ENCODE measurements at places on chromosomes 2 and 18.

DNA sequence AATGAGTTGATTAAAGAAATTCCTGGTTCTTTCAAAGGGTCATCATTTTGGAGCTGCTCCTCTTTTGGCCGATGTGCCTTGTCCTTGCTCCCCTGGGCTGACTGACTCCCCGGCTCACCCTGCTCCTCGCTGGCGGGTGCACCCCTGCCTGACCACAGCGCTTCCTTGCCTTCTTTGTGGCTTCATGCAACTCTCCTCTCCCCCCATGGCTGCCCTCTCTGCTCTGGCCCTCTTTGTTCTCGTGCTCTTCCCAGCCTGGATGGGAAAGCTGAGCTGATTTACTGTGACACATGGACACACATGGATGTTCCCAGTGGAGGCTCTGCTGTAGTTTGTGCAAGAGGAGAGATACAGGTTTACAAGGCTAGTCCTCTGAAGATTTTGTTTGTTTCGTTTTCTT, 234.6 kb downstream of the HAUS1 start:
- DNase-seq, result no peak

- no peak for DNase-seq
Observed at GRCh38 chr2:71008342-71008741, 13.7 kb upstream of the TEX261 start.

GRCh38 chr2:31475692-31476091, 61.1 kb upstream of the XDH start:
- no peak for DNase-seq

DNA sequence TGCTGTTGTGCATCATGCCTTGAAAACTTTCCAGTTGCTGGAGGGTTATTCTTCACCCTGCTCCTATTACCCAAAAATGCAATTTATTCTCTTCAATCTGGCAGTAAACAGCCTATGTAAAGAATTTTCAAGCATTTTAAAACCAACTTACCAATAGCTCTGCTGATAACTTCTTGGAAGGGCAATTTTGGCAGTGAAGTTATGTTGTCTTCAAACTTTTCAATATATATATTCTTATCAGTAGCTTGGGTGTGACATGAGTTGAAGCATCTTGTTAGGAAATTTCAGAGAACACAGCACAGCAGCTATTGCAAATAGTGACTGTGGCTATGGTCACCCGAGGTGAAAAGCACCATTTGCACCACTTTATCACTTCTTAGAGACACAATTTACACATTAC, 395.5 kb downstream of the STK39 start:
- no peak for DNase-seq

- no peak for DNase-seq
Observed at GRCh38 chr2:83959266-83959665, 499.8 kb downstream of the SUCLG1 start.

GRCh38 chr18:11259469-11260150, 110.2 kb upstream of the PIEZO2 start:
- no peak for DNase-seq

DNA sequence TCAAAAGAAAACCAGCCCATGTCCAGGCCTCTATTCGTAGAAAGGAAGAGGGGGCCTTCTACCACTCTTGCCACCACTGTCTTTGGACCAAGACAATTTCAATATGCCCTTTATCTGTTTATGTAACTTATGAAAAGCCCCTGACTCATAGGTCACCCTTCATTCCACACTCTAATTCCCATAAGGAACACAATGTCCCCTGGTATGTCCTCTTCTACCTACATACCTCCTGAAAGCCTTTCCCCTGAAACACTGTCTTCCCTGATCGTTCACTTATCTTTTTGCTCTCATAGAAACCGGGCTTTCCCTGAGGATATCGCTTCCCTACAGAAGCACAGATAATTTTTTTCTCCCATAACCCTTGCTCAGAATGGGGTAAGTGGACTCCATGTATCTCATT, 13.3 kb downstream of the EIF2AK3 start:
- no peak for DNase-seq

GRCh38 chr18:57430079-57431001, 4.8 kb upstream of the ONECUT2 start:
- no peak for DNase-seq

- DNase-seq, result no peak
Observed at GRCh38 chr2:26640331-26640745, 828 bp downstream of the CIB4 start.

DNA sequence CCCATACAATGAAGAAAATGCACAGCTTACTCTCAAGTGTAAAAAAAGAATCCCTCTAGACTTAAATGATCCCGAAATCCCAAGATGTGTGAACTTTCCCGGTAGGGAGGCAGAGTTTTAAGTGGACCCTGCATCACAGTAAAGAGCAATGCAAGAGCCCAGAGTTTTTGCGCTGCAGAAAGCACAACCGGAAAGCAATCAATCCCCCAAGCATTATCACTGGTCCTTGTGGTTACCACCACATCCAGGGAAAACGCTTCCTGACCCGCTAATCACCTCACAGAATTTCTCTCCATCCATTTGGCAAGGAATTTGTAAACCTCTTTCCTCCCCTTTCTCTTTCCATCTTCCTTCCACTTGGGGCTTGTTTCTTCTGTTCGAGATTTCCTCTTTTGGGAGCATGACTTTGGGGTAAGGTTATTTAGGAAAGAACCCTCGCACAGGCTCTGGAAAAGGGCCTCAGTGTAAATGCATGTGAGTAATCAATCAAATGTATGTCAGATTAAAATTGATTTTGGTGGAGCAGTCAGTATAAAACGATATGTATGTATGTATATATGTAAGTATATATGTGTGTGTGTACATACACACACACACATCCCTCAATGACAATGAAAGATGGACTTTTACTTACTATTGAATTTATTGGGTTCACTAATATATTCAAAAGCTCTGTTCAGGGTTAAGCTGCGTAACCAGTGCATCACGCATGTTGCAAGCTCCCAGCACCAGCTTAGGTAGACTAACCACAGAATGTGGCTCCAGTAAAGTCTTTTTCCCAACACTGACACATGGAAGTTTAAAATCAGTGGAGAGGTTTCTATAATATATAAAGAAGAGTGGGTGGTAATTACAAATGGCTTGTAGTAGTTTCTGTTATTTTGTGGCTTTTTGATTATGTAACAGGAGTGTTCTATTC, 1.6 kb downstream of the PLCL1 start:
- no peak for DNase-seq

- no peak for DNase-seq
Observed at GRCh38 chr2:110958346-110959119, 162.2 kb upstream of the BCL2L11 start.

DNA sequence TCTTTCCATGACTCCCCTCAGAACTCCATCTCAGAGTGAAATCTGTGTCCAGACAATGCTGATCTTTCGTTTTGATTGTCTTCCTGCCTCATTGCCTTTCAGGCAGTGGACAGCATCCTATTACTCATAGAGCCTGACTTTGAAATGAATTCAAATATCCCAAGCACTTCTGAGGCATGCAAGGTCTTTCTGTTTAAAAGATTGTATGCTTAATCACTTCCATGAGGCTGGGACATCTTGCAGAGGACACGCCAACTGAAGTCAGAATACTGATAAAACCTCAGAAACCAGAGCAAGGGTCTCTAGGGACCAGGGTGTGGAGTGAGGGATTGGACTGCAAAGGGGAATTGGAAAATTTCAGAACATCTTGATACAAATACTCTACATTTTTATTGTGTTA, 836.5 kb upstream of the ID2 start:
- DNase-seq, result no peak

- no peak for DNase-seq
Observed at GRCh38 chr2:144366825-144367429, 153.0 kb downstream of the ZEB2 start.

- no peak for DNase-seq
Observed at GRCh38 chr18:40313030-40313642, 1641.9 kb upstream of the PIK3C3 start.

- no peak for DNase-seq
Observed at GRCh38 chr2:10664652-10665051, 25.1 kb downstream of the NOL10 start.

- DNase-seq, result no peak
Observed at GRCh38 chr2:223366566-223366965, 235.6 kb downstream of the SCG2 start.

DNA sequence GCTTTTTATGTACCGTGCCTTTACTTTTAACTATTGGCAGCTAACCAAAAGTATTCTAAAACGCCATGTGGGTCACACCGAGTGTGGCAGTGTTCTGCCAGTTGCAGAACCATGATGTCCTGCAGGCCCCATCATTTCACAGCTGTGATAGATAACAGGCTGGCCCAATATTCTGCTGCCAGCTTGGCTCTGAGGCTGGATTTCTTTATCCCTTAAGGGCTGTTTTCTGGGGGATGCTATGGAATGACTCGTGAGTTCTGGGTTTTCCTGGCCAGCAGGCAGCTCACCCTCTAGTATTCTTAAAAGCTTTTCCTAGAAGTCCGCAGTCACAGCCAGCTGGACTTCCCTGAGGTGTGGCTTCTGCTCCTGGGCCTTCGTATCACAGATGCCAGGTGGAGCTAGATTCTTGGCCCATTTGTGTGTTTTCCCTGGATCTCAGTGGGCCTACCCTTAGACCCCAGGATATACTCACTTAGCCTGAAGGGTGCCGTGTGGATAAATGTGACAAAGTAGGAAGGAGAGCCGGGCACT, 41.0 kb downstream of the FHOD3 start:
- no peak for DNase-seq

- DNase-seq, result no peak
Observed at GRCh38 chr2:78780256-78780655, 245.2 kb upstream of the REG3G start.

DNA sequence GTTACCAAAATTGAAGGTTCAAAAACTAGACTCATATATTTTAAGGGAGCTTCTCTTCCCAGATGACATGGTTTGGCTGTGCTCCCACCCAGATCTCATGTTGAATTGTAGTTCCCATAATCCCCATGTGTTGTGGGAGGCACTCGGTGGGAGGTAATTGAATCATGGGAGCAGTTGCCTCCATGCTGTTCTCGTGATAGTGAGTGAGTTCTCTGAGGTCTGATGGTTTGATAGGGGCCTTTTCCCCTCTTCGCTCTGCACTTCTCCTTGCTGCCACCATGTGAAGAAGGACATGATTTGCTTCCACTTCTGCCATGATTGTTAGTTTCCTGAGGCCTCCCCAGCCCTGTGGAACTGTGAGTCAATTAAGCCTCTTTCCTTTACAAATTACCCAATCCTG, 140.1 kb downstream of the MAIP1 start:
- DNase-seq, result no peak

DNA sequence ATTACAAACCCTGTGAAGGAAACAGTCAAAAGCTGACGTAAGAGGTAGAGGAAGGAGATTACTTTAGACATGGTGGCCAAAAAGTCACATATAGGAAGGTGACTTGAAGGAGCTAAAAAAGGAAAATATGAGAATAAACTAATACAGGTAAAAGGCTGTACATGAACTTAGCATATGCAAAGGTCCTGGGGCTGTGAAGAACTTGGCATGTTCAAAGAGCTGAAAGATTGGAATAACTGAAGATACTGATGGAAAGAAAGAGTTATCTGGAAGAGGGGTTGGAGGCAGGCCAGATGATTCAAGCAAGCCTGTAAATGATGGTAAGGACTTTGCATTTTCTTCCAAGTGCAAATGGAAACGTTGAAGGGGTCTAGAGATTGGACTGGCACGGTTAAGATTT, 13.2 kb downstream of the IL36A start:
- DNase-seq, result no peak

DNA sequence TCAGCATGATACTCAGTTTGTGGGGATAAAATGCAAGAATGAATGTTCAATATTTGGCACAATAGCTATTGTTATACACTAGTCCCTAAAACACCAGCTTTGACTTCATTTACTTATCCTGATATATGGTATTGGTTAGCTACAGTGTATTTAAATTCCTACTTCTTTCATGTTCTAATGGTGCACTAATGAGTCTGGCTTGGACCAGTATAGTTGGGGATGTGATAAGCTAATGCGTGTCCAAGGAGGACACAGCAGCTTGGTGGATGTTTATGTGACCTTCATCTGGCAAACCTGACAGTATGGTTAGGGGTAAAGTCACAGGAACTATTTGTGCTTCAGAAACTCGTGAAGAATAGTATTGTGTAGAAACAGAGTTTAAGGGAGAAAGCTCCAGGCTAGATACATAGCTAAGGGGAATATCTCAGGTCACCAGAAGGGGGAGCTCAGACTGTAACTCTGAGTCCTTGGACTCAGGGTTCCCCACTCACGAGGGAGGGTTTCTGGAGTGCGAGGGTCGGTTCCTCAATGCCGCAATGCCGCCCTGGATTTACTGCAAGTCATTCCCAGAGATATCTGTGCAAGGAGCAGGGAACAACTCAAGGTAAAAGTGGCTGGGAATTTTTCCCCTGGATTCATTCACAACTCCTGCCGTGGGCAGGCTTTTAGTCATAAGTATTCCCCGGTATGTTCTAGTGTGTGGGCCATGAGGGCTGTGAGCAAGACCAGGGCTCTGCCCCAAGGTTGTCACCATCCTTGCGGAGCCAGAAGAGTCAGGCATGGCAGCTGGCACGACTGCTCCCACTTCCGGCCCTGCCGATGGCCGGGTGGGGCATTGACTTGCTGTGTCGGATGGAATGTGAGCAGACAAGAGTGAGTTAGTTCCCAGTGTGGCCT, 14.5 kb downstream of the IL1R2 start:
- no peak for DNase-seq

DNA sequence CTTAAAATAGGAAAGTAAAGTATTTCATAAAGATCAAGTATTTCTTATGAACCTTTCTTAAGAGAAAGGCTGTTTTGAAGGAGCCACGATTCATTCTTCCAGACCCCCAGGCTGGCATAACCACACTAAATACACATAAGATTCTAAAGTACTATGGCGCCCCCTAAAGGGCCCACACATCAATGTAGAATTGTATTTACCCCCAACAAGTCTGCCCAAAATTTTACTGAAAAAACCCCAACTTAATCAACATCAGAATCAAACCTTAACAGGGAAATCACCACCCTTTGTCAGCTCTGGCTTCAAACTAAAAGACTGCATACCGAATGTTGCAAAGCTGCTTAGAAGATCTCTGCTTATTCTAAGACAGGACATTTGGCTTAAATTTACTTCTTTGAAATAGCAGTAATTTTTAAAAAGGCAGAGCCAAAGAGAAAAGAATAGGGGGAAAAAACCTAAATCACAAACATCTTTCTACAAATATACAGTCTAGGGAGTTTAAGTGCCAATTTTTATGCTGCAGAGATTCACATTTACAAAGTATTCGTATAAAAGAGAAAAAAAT, 20.4 kb upstream of the BCL2 start:
- no peak for DNase-seq

DNA sequence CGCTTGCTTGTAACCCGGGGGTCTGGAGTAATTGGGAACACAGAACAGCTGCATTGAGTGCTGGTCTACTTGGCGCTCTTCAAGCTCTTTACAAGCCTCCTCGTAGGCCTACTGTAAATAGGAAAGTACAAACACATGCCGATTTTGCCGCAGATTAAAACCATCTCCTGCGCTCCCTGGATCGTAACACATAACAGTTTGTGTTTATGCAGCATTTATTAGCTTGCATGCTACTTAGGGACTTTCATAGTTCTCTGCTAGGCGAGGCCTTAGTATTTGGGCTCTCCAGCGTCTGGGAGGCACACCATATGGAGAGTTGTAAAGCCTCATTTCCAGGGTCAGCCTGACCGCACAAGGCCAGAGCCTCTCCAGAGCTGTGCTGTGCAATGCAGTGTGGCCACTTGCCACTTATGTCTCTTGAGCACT, 84.0 kb upstream of the HAAO start:
- DNase-seq, result no peak

GRCh38 chr2:146807568-146808168, 1037.2 kb upstream of the ACVR2A start:
- DNase-seq, result no peak

All from stimulated activated CD4-positive, alpha-beta T cell treated with anti-CD3 and anti-CD28 coated beads, Interleukin-1b, Interleukin-23, amount 100 ng/mL, for 1 hour (primary cell).